Chondrocyte (in vitro differentiated cells): ENCODE measurements at places on chromosomes 1 and 21. TPM values are rescaled to one million over a fixed set of nuclear protein-coding genes. Genes with fewer than 3 reads are reported as not detected.

Gene PGLYRP4
- not detected in 3 replicates for total RNA-seq

DNA sequence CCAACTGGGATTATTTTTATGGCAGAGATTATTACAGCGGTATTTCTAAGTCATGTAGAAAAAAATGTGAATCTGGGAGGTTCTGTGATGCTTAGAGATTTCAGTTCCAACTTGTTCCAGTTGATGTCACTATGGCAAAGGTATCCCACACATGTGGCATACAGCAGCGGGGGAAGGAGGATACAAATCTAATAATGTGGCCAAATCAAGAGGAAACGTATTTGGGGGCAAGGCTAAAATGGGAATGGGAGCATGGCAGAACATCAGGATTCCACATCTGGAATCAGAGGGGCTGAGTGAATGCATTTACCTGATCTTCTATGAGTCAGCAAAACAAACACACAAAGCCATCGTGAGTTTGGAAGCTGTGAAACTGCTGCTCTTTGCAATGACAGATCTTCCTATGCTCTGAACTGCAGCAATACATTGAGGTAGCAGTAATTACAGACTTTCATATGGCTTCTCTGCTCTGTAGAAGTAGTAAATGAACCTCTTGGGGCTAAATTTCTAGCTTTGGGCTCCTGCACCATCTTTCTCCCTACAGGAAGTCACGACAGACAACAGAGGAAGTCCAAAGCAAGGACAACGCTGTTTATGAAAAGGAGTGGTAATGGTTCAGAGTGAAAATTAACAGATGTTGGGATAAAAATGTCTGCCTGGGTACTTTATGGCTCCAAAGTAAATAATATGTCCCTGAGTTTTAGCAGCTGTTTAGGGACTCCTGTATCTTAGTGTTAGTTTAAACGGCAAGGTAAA lies 55.5 kb downstream of the GABPA start:
- no peak for DNase-seq
- no peaks in the 10 kb centered on the region for H3K36me3 ChIP-seq
- peaks cover 8% of the 10 kb centered on the region for H3K27me3 ChIP-seq
- peaks cover 9% of the 10 kb centered on the region for H3K4me1 ChIP-seq
- H3K27ac ChIP-seq = no peak overlapping the region

Gene PRR9
- total RNA-seq = not detected in 3 replicates

DNA sequence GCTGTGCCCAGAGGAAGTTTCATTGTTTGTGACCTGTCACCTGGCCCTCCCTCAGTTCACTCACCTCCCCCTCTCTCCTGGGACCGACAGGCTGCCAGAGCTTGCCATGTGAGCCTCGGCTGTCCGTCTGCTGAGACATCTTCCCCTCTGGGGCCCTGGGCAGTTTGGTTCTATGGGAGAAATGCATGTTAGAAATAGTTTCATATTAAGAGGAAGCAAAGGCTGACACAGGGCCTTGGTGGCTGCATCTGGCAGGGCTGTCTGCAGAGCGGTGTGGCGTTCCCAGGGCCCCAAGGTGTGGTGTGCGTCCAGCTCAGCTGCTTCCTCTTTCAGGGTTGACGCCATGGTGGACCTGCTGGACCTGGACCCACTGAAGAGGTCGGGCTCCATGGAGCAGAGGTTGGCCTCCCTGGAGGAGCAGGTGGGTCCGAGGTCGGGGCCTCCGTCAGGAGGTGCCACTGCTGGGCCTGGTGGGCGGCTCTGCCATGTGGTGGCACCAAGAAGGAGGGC lies 31.9 kb upstream of the LRRC3 start:
- H3K27me3 ChIP-seq = peaks cover 2% of the 10 kb centered on the region
- H3K4me3 ChIP-seq = no peak overlapping the region
- no peaks in the 10 kb centered on the region for H3K36me3 ChIP-seq

Gene ACKR1
- not detected in 3 replicates for total RNA-seq

- H3K4me3 ChIP-seq = no peak overlapping the region
- DNase-seq = no peak
- H3K27ac ChIP-seq = no peak overlapping the region
- H3K4me1 ChIP-seq = no peaks in the 10 kb centered on the region
Observed at GRCh38 chr1:33805988-33806387, 57.9 kb upstream of the HMGB4 start.

DNA sequence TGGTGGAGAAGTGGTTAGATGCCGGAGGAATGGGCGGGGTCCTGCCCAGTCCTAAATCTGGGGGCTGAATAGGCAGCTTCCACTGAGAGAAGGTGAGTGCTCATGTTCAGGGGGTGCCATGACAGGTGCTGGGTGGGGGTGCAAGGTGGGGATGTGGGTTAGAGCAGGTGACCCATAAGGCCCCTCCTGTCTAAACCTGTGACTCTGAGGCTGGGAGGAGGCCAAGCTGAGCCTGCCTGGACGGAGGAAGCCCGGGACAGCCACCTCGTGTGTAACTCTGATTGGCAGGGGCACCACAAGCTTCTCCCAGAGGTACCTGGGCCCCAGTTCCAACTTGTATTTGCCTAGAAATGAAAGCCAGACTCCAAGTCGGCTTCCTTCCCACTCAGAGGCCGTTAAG lies 10.7 kb downstream of the GPR157 start:
- H3K4me1 ChIP-seq = no peaks in the 10 kb centered on the region
- H3K4me3 ChIP-seq = no peak overlapping the region
- no peak overlapping the region for H3K27ac ChIP-seq
- no peak for DNase-seq

Gene ATXN7L2
- 3.6 to 4.3 TPM (median 4.3 TPM) in 3 replicates for total RNA-seq

DNA sequence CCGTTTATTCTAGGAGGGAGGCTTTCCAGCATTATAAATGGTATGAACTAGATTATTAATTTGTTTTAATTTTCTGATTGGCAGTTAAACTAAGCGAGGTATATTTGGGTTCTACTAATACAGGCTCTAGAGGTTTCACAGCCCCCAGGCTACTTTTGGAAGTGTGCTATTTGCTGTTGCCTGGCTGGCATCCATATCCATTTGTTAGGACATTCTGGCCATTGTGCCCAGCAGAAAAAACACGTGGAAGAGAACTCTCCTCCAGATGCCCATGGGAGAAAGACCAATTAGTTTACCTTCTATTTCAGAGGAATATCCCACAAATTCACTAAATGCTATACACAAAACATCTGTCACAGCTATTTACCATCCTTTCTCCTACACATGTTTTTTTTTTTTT lies 29.3 kb downstream of the MACO1 start:
- peaks cover 19% of the 10 kb centered on the region for H3K4me1 ChIP-seq
- peaks cover 24% of the 10 kb centered on the region for H3K36me3 ChIP-seq
- no peak overlapping the region for H3K27ac ChIP-seq
- H3K27me3 ChIP-seq = no peaks in the 10 kb centered on the region

- no peak overlapping the region for H3K4me3 ChIP-seq
- H3K27me3 ChIP-seq = no peaks in the 10 kb centered on the region
- no peak for DNase-seq
- H3K36me3 ChIP-seq = peaks cover 5% of the 10 kb centered on the region
- no peak overlapping the region for H3K27ac ChIP-seq
Observed at GRCh38 chr1:1238702-1239178, 6.7 kb downstream of the B3GALT6 start.

Gene C1orf21
- total RNA-seq = 5.7 to 15.6 TPM (median 15.5 TPM) in 3 replicates

DNA sequence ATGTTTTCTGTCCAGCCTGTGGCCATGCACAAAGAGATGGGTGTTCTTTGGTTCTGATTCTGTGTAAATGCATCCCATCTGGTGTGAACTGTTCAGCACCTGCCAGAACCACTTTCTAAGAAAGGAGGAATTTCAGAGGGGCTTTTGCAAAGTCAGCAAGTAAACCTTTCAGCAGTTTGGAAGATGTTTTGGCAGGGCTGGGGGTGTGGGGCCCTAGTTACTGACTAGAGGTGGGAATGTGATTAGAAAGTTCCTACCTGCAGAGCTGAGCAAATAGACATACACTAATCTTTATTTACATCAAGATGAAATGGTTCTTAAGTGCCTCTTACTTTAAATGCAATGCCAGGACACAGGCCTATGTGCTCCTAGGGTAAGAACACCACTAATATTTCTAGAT lies 378.1 kb upstream of the USP24 start:
- no peak overlapping the region for H3K4me3 ChIP-seq
- no peak overlapping the region for H3K27ac ChIP-seq
- no peaks in the 10 kb centered on the region for H3K36me3 ChIP-seq
- DNase-seq = no peak
- peaks cover 29% of the 10 kb centered on the region for H3K4me1 ChIP-seq

- DNase-seq = peak; percentile 65
- peaks cover 21% of the 10 kb centered on the region for H3K36me3 ChIP-seq
- peaks cover 20% of the 10 kb centered on the region for H3K4me1 ChIP-seq
- no peak overlapping the region for H3K4me3 ChIP-seq
Observed at GRCh38 chr21:44779417-44780136, 22.0 kb downstream of the UBE2G2 start.

DNA sequence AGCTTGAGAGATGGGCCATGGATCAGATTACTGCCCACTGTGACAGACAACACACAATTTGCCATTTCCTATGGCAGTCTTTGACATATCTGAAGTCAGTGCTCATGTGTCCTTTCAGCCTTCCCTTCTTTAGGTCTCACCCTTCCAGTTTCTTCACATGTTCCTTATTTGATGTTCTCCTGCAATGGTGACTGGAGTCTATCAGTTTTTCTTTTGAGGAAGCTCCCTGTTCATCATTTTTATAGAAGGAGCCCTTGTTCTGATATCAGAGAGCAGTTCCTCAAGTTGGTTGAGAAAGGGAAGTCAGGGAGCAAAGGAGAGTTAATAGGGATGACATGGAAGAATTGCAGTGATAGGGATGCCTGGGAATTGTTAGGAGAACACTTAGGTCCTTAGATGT lies 42.2 kb downstream of the DISC1 start:
- no peaks in the 10 kb centered on the region for H3K27me3 ChIP-seq
- peaks cover 6% of the 10 kb centered on the region for H3K36me3 ChIP-seq

Gene RIMS3
- 4.8 to 26.3 TPM (median 26.0 TPM) in 3 replicates for total RNA-seq

DNA sequence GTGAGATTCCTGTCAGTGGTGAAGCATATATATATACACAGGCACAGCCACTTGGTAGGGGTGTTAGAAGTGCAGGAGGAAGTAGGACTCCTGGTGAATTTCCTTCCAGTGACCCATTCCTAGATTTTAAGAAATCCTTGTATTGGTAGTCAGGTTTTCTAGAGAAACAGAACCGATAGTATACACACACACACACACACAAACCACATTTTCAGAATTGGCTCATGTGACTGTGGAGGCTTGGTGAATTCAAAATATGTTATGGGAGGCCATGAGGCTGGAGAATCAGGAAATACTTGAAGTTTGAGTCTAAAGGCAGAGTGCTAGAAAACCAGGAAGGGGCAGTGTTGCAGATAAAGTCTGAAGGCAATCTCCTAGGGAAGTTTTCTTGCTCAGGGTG lies 114.2 kb downstream of the FCRL5 start:
- H3K4me1 ChIP-seq = no peaks in the 10 kb centered on the region
- peaks cover 29% of the 10 kb centered on the region for H3K27me3 ChIP-seq
- H3K36me3 ChIP-seq = no peaks in the 10 kb centered on the region
- DNase-seq = no peak

Gene CCDC181
- total RNA-seq = 0.80 to 1.2 TPM (median 0.90 TPM) in 3 replicates

DNA sequence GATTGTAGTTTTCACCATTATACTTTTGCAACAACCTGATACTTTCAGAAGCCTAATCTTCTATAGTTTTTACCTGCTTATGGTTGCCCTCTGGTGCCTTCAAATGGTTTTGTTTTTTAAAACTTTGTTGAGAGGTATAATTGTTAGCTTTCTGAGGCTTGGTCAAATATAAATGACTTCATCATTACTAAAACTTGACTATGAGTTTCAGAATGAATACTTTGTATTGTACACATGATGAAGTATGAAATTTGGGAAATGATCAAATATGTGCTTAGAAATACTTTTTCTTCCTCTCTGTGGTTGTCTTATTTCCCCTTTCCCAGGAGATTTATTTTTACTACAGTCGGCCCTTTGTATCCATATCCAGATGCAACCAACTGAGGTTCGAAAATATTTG lies 151.8 kb upstream of the B3GALT2 start:
- peaks cover 5% of the 10 kb centered on the region for H3K36me3 ChIP-seq
- H3K27me3 ChIP-seq = no peaks in the 10 kb centered on the region
- peaks cover 49% of the 10 kb centered on the region for H3K4me1 ChIP-seq

- no peaks in the 10 kb centered on the region for H3K27me3 ChIP-seq
- peaks cover 14% of the 10 kb centered on the region for H3K36me3 ChIP-seq
- no peak for DNase-seq
- H3K4me1 ChIP-seq = peaks cover 4% of the 10 kb centered on the region
- no peak overlapping the region for H3K4me3 ChIP-seq
- H3K27ac ChIP-seq = no peak overlapping the region
Observed at GRCh38 chr1:205879974-205880373, 30.0 kb upstream of the PM20D1 start.

DNA sequence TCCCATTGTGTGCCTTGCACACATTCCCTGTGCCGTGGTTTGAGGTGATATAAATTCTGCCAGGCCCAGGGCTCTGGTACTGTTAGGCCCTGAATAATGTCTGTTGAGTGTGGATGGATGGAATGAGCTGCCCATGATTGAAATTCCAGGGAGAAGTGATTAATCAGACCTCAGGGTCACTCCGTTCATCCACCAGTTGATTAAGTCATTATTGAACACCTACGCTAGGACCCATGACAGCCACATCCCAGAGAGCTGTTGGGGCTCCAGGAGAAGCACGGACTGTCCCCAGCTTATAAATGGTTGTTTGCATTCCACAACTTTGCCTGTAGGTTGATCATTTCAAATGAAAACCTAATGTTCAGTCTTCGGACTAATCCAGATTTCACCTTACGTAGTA lies 98.4 kb downstream of the CNIH3 start:
- no peaks in the 10 kb centered on the region for H3K4me1 ChIP-seq
- no peak overlapping the region for H3K4me3 ChIP-seq
- H3K36me3 ChIP-seq = peaks cover 2% of the 10 kb centered on the region
- peaks cover 13% of the 10 kb centered on the region for H3K27me3 ChIP-seq
- no peak overlapping the region for H3K27ac ChIP-seq

GRCh38 chr1:44405031-44405797 lies at the start of gene RNF220:
RNF220 (plus strand) TSS chr1:44405255.
- H3K4me1 ChIP-seq = peaks cover 39% of the 10 kb centered on the region
- no peak for DNase-seq
- H3K27ac ChIP-seq = peak within 1 kb of the TSS; percentile 89
- H3K27me3 ChIP-seq = peaks cover 26% of the 10 kb centered on the region
- peak within 1 kb of the TSS; percentile 90 for H3K4me3 ChIP-seq

GRCh38 chr1:220224611-220225124 lies 47.6 kb downstream of the RAB3GAP2 start:
- H3K27ac ChIP-seq = no peak overlapping the region
- H3K4me1 ChIP-seq = no peaks in the 10 kb centered on the region
- H3K4me3 ChIP-seq = no peak overlapping the region
- no peaks in the 10 kb centered on the region for H3K27me3 ChIP-seq

GRCh38 chr1:210293171-210293607 lies 35.5 kb upstream of the HHAT start:
- H3K4me1 ChIP-seq = peaks cover 66% of the 10 kb centered on the region
- H3K4me3 ChIP-seq = peak overlapping the region; percentile 68
- no peaks in the 10 kb centered on the region for H3K36me3 ChIP-seq
- no peaks in the 10 kb centered on the region for H3K27me3 ChIP-seq
- no peak for DNase-seq

Gene MROH7
- 0.15 TPM in 1 of 3 replicates, not detected in the others for total RNA-seq

Gene LCE2B
- total RNA-seq = not detected in 3 replicates

Gene SLC30A2
- total RNA-seq = 0.12 TPM in 1 of 3 replicates, not detected in the others
